ENCODE measurements at places on chromosomes 16 and 17.

DNA sequence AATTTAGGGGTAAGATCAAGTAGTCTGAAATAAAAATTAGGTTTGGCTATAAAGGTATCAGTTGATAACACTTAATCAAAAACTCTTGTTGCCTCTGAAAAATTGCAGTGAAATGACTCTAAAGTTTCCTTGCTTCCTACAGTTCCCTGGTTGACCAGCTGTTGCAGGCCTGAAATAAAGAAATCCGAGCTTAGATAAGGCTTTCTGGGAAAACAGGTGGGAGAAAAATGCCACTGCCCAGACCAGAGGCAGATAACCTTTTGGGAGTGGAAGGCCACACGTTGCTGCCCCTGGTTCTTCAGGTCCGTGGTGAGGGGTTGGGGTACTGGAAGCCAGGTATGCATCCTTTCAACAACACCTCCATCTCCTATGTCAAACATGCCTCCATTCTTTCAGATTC lies 111.3 kb downstream of the HS3ST3A1 start:
- no peak for DNase-seq

GRCh38 chr17:48753794-48754499 lies 25.4 kb upstream of the HOXB13 start:
- no peak for DNase-seq

- DNase-seq = no peak
Observed at GRCh38 chr17:42848093-42848492, 2.9 kb upstream of the AOC3 start.

GRCh38 chr16:83271970-83272575 lies 535.7 kb upstream of the HSBP1 start:
- no peak for DNase-seq

GRCh38 chr16:17555176-17555575 lies 84.4 kb upstream of the XYLT1 start:
- DNase-seq = no peak

- DNase-seq = no peak
Observed at GRCh38 chr17:67018471-67019434, 25.6 kb upstream of the CACNG1 start.

DNA sequence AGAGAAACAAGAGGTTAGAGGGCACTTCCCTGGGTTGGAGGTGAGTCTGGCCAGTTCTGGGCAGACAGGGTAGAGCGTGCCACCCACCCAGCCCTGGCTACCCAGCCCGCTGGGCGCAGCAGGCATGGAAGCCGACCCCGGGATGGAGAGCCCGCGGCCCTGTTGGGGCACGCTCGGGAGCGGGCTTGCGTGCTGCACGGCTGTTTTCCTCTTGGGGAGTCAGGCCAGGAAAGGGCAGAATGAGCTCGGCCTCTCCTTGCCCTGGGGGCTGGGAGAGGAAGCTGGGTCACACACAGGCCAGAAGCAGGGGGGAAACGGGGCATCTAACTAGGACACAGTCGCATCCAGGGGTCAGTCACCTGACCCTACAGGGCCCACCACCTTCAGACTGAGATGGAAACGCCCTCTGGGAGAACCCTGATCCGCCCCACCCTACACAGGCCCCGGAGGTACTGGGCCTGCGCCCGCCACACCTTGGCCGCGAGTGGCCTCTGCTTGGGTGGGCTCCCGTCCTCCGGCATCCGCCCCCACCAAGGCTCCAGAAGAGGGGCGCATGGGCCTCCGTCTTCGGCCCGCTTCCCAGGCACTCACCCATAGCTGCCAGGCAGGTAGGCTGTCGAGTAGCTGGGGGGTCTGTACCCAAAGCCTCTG lies 1.2 kb downstream of the SOX15 start:
- DNase-seq = no peak

DNA sequence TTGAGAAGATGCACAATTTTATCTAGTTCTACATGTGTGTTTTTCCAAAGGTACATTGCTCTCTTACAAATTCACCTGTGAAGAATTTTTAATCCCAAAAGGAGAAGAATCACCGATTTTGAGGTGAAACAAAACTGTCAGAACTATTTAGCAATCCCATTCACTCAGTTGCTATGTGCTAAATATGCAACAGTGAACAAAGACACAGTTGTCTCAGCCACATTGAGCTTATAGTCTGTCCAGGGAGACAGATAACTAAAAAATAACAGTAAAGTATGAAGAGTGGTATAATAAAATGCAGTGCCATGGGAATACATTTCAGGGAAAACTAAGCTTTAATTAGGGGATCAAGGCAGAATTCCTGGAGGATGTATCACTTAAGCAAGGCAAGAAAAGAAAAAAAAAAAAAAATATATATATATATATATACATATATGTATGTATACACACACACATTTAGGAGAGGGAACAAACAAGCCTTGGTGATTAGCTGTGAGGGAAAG lies 110.4 kb downstream of the SPAG9 start:
- no peak for DNase-seq

DNA sequence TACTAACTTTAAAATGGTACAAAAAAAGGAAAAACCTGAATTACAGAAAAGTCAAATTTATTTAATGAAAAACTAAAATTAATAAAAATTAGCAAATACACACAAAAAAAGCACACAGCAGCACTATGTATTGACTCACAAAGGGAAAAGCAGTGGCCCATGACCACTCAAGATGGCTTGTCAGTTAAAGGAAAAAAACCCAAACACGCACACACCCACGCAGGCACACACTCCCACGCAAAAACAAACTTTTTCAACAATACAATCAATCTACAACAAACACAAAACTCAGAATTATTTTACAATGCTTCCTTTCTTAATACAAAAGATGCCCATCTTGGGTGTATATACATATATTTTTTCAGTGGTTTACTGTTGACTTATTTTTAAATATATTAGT lies 24.2 kb downstream of the SIAH1 start:
- no peak for DNase-seq

DNA sequence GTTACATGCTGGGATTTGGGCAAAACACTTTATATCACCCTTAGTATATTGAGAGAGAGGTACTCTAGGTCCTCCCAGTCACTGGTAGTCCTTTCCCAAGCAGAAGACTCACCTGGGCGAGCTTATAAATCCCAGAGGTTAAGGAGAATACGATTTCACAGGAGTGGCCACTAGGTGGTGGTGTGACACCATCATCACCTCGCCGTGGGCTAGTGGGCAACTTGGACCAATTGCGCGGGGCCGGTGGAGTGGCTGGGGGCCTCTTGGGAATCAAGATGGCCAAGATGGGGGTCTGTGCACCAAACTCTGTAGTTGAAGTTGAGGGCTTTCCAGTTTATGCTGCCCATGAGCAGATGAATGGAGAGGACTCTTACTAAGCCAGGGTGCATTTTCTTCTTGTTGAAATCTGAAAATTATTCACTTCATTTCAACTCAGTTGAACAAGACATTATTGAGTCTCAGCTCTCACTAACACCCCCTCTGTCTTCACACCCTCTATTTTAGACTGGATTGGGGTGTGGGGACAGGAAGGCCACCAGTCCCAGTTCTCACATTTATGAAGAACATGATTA lies 38.2 kb upstream of the PIRT start:
- no peak for DNase-seq

DNA sequence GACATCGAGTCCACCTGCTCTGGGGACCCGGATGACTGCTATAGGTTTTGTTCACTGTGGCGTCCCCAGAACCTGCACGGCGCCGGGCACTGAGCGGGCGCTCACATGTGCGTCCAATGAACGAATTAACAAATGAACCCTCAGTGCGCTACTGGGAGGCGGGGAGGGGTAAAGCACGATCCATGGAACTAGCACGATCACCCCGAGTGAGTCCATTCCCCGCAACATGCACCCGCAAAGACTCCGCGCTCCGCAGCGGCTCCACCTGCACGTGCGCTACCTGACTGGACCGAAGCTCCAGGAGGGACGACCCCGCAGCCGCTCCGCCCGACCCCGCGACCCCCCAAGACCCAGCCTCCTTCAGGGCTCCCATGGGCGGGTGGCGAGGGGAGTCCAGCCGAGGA lies 491 bp downstream of the TRAP1 start:
- no peak for DNase-seq

- no peak for DNase-seq
Observed at GRCh38 chr17:7846063-7846735, 8.7 kb upstream of the TMEM88 start.

DNA sequence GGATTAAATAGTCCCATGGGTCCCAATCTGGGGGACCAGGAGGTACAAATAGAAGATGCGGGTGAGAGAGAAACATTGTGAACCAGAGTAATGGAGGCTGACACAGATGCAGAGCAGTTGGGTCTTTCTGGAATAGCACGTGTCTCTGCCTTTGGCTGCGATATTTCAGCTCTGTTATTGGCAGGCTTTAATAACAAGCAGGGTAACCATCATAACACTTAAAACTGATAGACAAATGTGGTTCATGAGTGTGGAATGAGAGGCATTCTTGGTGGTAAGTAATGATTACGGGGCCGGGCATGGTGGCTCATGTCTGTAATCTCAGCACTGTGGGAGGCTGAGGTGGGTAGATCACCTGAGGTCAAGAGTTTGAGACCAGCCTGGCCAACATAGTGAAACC lies 110.3 kb downstream of the SNX29 start:
- no peak for DNase-seq

DNA sequence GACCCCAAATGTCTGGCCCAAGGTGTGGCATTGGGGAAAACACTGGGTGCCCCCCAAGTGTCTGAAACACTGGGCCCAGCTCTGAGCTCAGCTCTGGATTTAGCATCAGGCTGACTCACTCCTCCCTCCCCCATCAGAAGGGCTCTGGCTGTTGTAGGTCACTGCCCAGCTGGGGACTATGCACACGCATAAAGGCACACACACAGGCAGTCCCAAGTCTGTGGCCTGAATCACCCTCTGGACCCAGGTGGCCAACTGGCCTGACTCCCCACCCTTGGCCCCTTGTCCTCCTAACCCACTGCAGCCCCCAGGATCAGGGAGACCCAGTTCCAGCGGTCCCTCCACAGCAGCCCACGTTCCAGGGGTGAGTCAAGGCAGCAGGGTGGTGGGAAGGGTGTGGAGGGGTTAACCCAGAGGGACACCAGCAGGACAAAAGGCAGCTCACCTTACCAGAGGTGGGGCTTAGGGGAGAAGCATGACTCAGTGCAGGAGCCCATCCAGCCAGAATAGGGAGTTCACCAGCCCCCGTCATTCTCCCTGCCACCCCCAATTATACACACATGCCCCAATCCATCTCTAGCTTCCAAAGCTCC lies 47.0 kb downstream of the MYO18A start:
- DNase-seq = no peak

All from activated CD4-positive, alpha-beta T cell treated with anti-CD3 and anti-CD28 coated beads for 1 hour (primary cell).